ENCODE measurements at places on chromosomes 4 and X. TPM values are rescaled to one million over a fixed set of nuclear protein-coding genes. Genes with fewer than 3 reads are reported as not detected.

The CCKAR gene
- not detected for total RNA-seq

The PAPSS1 gene
- 23.8 TPM for total RNA-seq

The ATP1B4 gene
- total RNA-seq, result not detected

The SERTM2 gene
- not detected for total RNA-seq

The CLCN5 gene
- total RNA-seq, result 5.8 TPM

The SLC6A14 gene
- total RNA-seq, result not detected

The YTHDC1 gene
- total RNA-seq, result 7.1 TPM

The FAM47A gene
- not detected for total RNA-seq

All from G401 (cell line).